ENCODE measurements at places on chromosomes 13 and 19.
A peak's percentile ranks its signal among the peaks of the same experiment; 100 is the strongest.

- DNase-seq: no peak
These were observed 671.6 kb downstream of the DIAPH3 start for GRCh38 chr13:59492030-59492636.

DNA sequence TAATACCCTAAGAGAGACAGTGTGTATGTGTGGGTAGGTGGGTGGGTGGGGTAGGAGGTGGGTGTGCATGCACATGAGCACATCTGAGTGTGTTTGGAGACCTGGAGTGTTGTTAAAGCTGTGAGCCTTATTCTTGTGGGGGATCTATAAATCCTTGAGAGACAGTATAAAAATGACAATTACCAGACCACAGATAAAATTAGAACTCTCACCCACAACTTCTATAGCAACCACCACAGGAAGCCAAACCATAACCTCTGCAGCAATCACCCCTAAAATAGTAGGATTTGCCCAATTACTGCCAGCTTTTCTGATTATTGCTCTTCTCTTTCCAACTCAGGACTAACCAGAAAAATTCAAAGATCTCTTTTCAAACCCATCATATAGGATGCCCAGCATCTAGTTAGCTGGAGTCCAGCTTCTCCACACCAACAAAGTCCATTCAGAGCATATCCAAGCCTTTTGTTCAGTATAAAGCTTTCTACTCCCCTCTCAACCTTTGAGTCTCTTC lies 93.4 kb upstream of the SLITRK1 start:
- DNase-seq: no peak

GRCh38 chr19:31272583-31273106 lies 76.6 kb downstream of the TSHZ3 start:
- no peak for DNase-seq

DNA sequence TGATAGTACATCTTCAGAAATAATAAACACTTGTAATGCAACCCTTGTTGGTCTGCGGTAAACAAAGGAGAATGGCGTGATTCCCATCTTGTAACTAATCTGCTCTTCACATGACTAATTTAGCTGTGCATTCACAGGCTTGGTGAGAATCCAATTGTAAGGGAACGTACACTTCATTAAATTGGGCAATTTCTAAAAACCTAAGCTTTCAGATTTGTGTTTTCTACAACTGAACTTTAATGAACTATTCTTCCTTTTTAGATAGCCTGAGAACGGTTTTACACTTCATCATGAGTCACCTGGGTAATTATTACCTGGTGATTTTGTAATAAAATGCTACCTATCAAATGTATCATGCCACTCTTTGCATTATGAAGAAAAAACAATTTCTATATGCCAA lies 306.9 kb downstream of the KLF5 start:
- DNase-seq: no peak

DNA sequence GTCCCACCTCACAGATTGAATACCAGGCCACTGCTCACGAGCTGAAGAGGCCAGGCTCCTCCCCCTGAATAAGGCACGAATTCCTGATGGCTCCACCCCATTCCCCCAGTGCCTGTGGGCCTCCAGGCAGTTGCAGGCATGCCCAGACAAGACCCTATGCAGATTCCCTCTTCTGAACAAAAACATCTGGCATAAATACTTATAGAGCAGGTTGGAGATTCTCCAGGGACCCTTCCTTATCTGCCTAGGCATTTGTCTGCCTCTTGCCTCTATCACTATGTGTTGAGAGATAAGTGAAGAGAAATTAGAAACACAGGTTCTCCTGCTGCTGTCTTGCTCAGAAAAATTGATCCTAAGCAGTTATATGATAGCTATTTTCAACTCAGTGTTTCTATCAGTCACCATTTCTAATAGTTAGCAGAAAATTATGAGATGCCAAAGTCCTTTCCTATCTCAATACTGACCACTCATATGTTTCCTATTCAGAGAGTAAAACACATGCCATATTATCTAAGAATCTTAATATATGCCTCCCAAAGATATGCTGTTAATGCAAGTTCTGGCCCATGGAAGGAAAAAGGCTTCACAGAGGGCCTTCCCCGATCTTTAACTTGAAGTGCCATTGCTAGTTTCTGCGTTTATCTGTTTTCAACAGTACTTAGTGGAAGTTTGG lies 364.0 kb downstream of the KCTD12 start:
- DNase-seq: no peak

- DNase-seq: no peak
These were observed 1.7 kb downstream of the TPRX2 start for GRCh38 chr19:47860602-47861297.

DNA sequence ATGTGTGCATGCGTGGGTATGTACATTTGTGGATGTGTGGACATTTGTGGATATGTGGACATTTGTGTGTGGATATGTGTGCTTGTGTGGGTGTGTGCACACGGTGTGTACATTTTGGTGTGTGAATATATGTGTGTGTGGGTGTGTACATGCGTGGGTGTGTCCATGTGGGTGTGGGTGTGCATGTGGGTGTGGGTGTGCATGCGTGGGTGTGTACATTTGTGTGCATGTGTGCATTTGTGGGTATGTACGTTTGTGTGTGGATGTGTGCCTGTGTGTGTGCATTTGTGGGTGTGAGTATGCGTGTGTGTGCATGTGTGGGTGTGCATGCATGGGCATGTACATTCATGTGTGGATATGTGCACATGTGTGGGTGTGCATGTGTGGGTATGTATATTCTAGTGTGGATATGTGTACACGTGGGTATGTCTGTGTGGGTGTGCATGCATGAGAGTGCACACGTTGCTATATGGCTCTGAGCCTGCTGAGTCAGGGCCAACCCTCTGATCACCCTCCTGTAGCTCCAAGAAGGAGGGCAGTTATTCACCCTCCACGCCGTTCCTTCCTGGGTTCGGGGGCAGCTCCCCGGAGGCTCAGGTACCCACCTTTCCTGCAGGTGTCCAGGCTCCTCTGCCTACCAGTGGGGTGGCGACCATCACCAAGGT lies 20.3 kb downstream of the COMP start:
- no peak for DNase-seq

- DNase-seq: no peak
These were observed 3.7 kb downstream of the UBA2 start for GRCh38 chr19:34431681-34432402.

GRCh38 chr13:20953245-20953931 lies 50.8 kb upstream of the XPO4 start:
- DNase-seq: no peak

DNA sequence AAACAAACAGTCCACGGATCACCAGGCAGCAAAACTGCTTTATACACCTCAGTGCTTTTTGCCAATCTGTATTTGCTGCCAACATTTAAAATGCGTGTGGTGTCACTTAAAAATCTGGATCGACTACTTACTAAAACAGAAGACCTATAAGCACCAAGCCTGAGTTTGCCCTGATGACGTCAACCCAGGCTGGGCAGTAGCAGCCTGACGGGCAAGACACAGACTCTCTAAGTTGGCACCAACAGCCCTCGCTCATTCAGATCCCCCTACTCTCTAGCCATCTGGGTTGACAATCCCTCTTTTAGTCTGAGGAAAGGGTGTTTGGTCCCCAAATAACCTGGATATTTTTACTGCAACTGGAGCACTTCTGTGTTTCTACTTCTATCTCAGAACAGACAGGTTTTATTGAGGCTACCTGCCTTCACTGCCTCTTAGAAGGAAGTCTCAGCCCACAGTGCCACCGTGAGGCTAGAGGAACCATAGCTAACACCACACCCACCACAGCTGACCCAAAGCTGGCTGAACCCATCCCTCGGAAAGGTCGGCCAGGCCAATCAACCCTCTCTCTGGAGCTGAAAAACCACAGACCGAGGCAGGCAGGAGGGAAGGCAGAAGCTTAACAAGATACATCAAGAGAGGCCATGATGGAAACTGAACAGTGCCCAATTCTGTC lies 6.9 kb downstream of the SUGP2 start:
- DNase-seq: peak; percentile 7

- no peak for DNase-seq
These were observed 6.8 kb upstream of the LRFN1 start for GRCh38 chr19:39327363-39328045.

DNA sequence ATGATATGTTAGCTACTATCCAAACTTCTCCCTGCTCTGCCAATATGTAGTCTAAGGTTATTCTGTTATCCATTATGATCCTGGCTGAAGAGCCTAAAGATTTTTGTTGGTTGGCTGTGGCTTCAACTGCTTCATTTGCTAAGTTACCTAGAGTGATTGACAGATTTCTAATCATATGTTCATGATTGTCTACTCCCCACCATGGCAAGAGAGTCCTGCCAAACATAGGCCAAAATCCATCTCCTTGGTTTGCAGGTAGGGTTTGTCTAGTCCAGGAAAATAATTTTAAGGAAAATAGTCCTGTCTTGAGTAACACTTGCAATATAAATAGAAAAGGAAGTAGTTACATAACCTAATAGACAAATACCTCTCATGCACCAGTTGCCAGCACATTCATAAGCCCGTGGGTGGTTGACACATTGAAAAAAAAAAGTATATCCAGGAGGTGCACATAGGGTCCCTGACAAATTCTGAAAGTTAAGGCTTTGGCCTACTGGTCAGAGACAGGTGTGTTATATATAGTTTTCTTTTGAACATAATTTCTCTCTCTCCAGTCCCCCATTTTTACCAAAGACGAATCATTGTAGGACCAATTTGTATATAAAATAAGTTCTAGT lies 5.4 kb upstream of the CBY2 start:
- DNase-seq: peak; percentile 48

GRCh38 chr19:55196803-55197202 lies 12.5 kb downstream of the PTPRH start:
- no peak for DNase-seq

Data from inflammatory macrophage (primary cell).